GM10248 (cell line): ENCODE measurements at places on chromosomes 1 and 21.
A peak's percentile ranks its signal among the peaks of the same experiment; 100 is the strongest.

- DNase-seq, result no peak
These were observed 383.3 kb upstream of the KAZN start for GRCh38 chr1:14215151-14215550.

- DNase-seq, result no peak
These were observed 60.4 kb downstream of the ATP5PO start for GRCh38 chr21:33855190-33855589.

DNA sequence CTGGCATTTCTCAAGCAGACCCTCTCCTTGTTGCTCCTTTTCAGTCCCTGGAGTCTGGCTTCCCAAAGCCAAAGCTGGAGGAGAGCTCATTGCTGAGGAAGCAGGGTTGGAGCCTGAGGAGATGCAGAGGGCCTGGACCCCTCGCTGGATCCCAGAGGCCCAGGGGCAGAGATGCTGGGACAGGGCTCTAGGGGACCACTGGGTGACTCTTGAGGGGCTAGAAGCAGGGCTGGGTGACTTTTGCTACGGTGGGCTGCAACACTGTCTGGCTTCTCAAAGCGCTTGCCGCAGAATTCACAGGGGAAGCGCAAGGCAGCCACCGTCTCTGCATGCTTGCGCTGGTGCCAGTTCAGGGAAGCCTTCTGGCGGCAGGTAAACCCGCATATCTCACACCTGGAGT, 8.8 kb downstream of the ZNF692 start:
- DNase-seq, result no peak

- peak; percentile 40 for DNase-seq
These were observed 1.1 kb downstream of the NMNAT2 start for GRCh38 chr1:183416850-183417771.

DNA sequence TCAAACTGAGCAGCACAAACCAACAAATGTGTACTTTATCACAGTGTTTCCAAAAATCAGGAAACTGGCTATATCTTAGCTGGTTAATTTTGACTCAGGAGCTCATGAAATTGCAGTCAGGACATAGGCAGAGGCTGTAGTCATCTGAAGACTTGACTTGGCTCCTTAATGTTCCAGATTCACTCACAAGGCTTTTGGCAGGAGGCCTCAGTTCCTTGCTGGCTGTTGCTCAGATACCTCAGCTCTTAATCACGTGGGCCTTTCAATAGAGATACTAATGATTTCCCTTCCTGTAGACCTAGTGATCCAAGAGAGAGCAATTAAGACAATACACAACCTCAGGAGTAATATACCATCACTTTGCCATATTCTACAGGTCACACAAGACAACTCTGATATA, 537.7 kb downstream of the BRINP3 start:
- DNase-seq, result no peak

DNA sequence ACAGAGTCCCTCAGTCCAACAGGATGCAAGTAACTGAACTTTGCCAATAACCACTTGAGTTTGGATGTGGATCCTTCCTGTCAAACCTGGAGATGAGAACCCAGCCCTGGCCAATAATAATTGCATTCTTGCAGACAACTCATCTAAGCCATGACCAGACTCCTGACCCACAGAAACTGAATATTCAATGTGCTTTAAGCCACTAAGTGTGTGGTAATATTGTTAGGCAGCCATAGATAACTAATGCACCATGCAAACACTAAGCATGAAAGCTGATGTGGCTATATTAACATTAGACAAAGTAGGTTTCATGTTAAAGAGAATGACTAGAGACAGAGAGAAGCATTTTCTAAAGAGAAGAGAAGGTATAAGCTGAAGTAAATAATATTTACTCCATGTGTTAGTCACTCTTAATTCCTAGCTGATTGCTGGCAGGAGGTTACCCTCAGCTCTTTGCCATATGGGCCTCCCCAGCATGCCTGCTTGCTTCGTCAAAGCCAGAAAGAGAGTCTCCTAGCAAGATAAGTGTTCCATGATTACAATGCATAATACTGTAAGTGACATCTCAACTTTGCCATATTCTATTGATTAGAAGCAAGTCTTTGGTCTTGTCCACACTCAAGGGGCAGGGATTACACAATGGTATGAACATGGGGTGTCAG, 276.4 kb upstream of the PLXNA2 start:
- DNase-seq, result no peak

GRCh38 chr1:84442256-84442655, 36.8 kb upstream of the RPF1 start:
- DNase-seq, result peak; percentile 65
